Foreskin keratinocyte (primary cell): ENCODE measurements at places on chromosomes 3 and 15.
A peak's percentile ranks its signal among the peaks of the same experiment; 100 is the strongest.

GRCh38 chr15:91537856-91538255 lies 315.7 kb upstream of the SLCO3A1 start:
- DNase-seq: no peak

- no peak for DNase-seq
These were observed 53.0 kb downstream of the ARHGEF3 start for GRCh38 chr3:56748663-56749231.

DNA sequence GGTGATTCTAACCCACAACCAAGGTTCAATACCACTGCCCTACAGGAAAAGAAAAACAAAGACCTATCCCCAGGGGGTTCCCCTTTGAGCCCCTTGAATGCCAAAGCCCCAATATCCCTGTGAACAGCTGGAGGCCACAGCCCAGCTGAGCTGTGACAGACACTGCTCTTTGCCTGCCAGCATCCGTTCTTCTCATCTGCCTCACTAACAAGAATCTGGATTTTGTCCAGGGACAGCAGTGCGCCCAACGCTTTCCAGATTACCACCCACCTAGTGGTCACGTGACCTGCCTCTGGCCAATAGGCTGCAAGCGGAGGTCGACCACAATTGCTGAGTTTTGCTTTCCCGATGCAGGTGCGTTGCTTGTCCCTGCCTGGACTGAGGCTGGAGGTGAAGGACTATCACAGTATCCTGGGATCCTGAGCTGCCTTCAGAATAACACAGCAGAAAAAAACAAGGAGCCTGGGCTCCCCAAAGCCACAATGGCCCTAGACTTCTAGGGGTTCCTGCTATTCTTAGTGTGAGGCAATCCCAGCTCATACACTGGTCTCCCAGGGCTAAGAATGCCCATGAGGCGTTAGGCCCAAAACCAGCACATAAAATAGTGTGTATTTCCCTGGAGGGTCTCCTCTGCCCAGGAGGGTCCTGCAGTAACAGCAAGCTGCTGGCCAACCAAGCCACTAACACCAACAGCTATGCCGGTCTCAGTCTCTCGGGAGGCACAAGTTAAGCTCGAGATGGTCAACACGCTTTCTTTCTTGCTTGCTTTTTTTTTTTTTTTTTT lies 13.8 kb downstream of the BDH1 start:
- no peak for DNase-seq

DNA sequence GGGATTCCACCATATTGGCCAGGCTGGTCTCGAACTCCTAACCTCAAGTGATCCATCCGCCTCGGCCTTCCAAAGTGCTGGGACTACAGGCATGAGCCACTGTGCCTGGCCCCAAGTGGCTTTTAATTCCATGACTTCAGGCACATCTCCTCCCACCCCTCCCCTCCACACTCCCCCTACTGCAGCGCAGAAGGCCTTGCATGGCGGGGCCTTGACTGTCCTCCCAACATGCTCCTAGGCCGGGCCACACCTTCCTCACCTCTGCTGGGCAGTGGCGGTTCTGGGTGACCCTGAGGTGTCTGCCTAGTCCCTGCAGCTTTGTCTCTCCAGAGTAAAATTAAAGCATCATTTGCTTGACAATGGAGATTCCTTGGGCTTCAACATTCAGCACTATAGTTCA lies 6.9 kb downstream of the LYSMD4 start:
- no peak for DNase-seq

- no peak for DNase-seq
These were observed 200.2 kb upstream of the LRRC3B start for GRCh38 chr3:26422415-26422814.

DNA sequence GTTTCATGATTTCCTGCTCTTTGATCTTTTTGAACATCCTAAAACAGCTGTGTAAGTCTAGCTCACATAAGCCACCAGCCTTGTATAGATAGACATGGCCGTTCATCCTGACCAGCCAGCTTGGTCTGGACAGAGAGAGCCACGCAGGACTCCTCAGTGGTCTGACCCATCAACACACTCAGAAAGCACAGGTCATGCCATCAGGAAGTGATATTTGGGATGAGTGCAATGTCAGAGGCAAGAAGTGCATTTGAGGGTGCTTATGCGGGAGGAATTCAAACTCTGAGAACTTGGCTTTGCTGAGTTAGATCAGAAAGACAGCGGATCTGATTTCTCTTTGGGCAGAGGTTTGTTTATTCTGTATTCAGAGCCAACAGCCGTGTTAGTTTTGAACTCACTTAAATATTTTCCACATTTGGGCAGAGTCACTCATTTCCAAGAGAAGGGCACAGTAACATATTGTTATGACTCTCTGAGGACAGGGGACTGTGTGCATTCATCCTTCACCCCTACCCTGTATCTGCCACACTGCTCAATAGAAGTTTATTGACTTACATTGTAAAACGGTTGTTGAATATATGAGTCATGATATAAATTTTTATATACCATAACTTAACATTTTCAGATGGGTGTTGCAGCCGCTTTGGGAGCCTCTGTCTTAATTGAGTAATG lies 225.3 kb upstream of the LYSMD4 start:
- DNase-seq: no peak

GRCh38 chr3:98599647-98600411 lies 6.4 kb upstream of the CPOX start:
- no peak for DNase-seq

GRCh38 chr15:34154725-34155204 lies 52.9 kb downstream of the PGBD4 start:
- peak; percentile 79 for DNase-seq

GRCh38 chr3:191301782-191302411 lies 27.3 kb upstream of the CCDC50 start:
- no peak for DNase-seq

DNA sequence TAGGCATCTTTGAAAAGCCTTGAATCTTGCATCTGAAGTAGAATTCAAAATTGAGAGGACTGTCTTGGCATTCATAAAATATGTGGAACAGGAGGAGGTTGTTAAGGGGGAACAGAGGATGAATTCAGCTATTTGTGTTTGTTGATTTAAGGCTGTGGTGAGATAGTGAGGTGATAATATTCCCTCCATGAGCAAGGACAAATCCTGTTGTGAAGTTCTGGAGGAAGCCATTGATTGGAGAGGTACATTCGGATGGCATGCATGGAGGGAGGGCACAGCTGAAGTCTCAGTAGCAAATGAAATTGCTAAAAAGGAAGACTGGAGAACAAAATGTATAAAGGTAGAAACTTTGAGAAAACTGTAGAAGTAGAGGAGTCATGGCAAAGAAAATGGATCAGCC lies 443.8 kb downstream of the NLGN1 start:
- DNase-seq: no peak

DNA sequence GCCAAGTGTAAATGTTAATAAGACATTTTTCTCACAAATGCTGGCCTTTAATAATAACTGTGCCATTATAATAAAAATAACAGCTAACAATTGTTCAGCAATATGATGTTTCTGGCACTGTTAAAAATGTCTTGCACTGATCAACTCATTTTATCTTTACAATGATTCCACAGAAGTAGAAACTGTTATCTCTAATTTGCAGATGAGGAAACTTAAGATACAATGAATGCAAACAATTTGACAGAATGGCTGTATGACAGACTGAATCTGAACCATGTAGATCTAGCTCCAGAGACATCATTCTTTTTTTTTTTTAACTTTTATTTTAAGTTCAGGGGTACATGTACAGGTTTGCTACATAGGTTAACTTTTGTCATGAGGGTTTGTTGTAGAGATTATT lies 755.0 kb downstream of the TBL1XR1 start:
- no peak for DNase-seq

GRCh38 chr15:38707802-38708671 lies 143.4 kb upstream of the RASGRP1 start:
- DNase-seq: no peak

DNA sequence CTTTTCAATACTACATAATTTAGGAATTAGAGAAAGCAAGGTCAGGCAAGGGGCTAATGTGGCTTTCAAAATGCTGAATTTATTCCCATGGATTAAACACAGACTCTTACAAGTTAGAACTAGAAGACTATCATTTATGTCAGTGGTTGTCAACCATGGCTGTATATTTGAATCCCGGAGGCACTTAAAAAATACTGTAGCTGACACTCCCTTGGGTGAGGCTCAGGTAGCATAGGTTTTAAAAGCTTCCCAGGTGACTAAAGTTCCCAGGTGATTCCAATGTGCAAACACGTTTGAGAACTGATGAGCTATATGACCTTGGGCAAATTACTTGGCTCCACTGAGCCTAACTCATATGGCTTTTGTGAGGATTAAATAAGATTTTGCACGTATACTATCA lies 29.6 kb downstream of the AAGAB start:
- peak; percentile 100 for DNase-seq

GRCh38 chr3:106299300-106300098 lies 430.7 kb upstream of the CBLB start:
- no peak for DNase-seq

DNA sequence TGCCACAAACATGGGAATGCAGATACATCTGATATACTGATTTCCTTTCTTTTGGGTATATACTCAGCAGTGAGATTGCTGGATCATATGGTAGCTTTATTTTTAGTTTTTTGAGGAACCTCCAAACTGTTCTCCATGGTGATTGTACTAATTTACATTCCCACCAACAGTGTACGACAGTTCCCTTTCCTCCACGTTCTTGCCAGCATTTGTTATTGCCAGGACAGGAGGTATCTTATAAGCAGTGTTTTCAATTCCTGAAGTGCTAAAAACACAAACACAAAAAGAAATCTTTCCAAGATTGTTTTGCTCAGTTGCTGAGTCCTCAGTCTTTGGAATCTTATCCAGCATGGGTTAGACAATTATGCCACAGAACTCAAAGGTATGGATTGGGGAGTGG lies 13.5 kb downstream of the GTF2E1 start:
- no peak for DNase-seq

DNA sequence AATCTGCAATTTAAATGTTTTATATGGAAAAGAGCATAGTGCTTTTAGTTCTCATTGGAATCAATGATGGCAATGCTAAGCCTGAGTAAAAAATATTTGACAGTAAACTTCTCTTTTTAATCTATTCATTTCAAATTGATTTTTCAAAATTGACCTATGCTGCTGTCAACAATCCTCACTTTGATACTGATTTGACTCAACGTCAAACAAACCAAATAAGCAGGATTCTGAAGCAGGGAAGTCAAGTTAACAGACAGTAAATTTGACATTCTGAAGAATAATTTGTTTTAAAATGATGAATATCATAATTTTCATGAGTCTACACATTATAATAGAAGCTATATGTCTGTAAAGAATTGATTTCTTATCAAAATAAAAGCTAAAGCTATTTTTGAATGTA lies 1053.1 kb downstream of the DIPK2A start:
- DNase-seq: no peak

- DNase-seq: peak; percentile 59
These were observed 40.0 kb downstream of the CTXND1 start for GRCh38 chr15:80211976-80212375.

DNA sequence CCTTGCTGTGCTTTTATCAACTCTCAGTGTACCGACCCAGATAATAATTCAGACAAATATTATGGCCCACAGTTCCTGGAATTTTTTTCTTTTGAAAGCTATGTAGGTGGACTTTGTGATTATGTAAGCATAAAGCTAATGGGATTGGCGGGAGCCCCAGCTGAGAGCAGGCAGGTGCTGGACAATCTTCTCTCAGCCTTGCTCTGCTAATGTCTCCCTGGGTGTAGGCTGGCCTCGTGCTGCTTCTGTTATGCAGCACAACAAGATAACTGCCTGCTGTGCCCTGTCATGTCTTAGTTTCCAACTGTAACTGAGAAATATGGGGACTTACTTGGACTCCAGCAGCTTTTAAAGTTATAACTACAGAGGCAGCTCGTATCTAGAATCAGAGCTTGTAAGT lies 415.0 kb downstream of the PDCD6IP start:
- no peak for DNase-seq

- DNase-seq: no peak
These were observed 317.3 kb upstream of the NAALADL2 start for GRCh38 chr3:174541708-174542315.

- no peak for DNase-seq
These were observed 4.3 kb upstream of the LSMEM2 start for GRCh38 chr3:50274371-50275104.

DNA sequence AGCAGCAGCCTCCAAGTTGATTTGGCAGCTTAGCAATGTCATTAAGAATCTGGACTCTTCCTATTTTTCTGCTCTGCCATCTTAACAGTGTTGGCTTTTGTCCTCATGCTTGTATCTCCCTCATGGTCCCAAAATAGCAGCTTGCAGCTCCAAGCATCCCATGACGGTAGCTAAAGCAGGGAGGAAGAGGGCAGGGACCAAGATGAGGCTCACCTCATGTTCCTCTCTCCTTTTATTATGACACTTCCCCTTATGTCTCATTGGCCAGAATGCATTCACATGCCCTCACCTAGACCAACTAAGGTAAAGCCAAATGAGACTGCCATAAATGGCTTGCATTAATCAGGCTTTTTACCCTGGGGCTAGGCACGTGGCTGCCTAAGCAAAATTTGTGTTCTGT lies 382.4 kb downstream of the SHQ1 start:
- DNase-seq: no peak

- no peak for DNase-seq
These were observed 74.0 kb upstream of the RAD18 start for GRCh38 chr3:9037144-9037711.

DNA sequence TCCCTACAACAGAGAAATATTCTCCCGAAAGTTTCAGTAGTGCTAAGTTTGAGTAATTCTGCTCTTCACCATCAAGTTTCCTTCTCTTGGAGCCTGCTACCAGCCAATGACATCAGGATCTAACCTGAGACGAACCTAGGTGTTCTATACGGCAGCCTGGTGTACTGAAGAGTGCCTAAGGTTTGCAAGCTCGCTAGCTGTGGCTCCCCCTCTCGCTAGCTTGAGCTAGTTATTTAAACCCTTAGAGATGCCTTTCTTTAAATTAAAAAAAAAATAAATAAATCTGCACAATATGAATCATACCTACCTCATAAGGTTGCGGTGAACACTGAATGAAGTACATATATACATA lies 1.4 kb upstream of the COL8A1 start:
- no peak for DNase-seq
